ENCODE measurements at places on chromosomes 16 and 17. TPM values are rescaled to one million over a fixed set of nuclear protein-coding genes. Genes with fewer than 3 reads are reported as not detected.

Gene SLX1B
- 10.8 TPM for total RNA-seq

Gene PRSS21
- not detected for total RNA-seq

Gene GOSR2
- total RNA-seq: 60.7 TPM

Gene SDR42E2
- not detected for total RNA-seq

Measured in umbilical cord (tissue), 2 donors.